ENCODE measurements at places on chromosomes 6 and 20. TPM values are rescaled to one million over a fixed set of nuclear protein-coding genes. Genes with fewer than 3 reads are reported as not detected.

CALHM5 gene
- 6.0 TPM for total RNA-seq

ABHD16B gene
- not detected for total RNA-seq

FAM217A gene
- not detected for total RNA-seq

FOXS1 gene
- total RNA-seq: 1.3 TPM

CDH4 gene
- under 0.01 TPM for total RNA-seq

HLA-A gene
- total RNA-seq: 354 TPM

MROH8 gene
- 5.0 TPM for total RNA-seq

KIAA1755 gene
- 0.24 TPM for total RNA-seq

PDYN gene
- not detected for total RNA-seq

SRSF12 gene
- 0.25 TPM for total RNA-seq

C6orf132 gene
- total RNA-seq: 3.0 TPM

FIG4 gene
- 9.5 TPM for total RNA-seq

ARMH2 gene
- 0.84 TPM for total RNA-seq

BMP7 gene
- 2.3 TPM for total RNA-seq

IL17F gene
- not detected for total RNA-seq

GNMT gene
- total RNA-seq: 0.84 TPM

MYCT1 gene
- 65.6 TPM for total RNA-seq

TOX2 gene
- total RNA-seq: 7.1 TPM

GJE1 gene
- total RNA-seq: not detected

SAMD5 gene
- 2.6 TPM for total RNA-seq

EPHA7 gene
- not detected for total RNA-seq

PLN gene
- total RNA-seq: 4.0 TPM

ZNF334 gene
- total RNA-seq: 1.9 TPM

HLA-DPA1 gene
- total RNA-seq: 133 TPM
